ENCODE measurements at places on chromosomes 6 and 20.

- no peak for DNase-seq
Observed at GRCh38 chr6:157723376-157723775, 99.7 kb upstream of the SNX9 start.

DNA sequence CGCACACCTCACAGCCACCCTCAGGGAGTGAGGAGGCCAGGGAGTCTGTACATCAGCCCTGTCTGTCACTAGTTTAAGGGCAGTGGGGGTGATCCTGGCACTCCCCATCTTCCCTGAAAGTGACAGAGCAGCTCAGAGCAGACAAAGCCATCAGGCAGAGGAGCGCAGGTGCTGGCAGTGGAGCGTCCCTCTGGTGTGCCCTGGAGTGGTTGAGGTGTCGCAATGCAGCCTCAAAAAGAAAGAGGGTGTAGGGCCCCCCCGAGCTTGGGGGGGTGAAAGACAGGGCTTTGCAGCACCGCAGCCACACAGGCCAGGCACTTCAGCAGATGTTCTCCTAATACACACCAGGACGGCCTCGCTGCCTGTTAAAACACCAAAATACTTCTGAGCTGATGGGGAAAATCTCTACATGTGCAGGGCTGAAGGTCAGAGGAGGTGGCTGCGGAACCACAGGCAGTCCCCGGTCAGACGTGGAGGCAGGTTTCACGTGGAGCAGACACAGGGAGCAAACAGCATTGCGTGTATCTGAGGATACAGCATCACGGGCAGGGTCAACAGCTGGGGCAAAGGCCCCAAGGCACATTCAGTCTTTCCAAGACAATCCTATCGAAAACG, 69.5 kb downstream of the PREX1 start:
- no peak for DNase-seq

GRCh38 chr20:1298888-1299511, 29.9 kb downstream of the SDCBP2 start:
- no peak for DNase-seq

GRCh38 chr6:35731736-35732532, 4.9 kb upstream of the ARMC12 start:
- peak; percentile 67 for DNase-seq

- no peak for DNase-seq
Observed at GRCh38 chr6:78850621-78851020, 16.7 kb upstream of the IRAK1BP1 start.

DNA sequence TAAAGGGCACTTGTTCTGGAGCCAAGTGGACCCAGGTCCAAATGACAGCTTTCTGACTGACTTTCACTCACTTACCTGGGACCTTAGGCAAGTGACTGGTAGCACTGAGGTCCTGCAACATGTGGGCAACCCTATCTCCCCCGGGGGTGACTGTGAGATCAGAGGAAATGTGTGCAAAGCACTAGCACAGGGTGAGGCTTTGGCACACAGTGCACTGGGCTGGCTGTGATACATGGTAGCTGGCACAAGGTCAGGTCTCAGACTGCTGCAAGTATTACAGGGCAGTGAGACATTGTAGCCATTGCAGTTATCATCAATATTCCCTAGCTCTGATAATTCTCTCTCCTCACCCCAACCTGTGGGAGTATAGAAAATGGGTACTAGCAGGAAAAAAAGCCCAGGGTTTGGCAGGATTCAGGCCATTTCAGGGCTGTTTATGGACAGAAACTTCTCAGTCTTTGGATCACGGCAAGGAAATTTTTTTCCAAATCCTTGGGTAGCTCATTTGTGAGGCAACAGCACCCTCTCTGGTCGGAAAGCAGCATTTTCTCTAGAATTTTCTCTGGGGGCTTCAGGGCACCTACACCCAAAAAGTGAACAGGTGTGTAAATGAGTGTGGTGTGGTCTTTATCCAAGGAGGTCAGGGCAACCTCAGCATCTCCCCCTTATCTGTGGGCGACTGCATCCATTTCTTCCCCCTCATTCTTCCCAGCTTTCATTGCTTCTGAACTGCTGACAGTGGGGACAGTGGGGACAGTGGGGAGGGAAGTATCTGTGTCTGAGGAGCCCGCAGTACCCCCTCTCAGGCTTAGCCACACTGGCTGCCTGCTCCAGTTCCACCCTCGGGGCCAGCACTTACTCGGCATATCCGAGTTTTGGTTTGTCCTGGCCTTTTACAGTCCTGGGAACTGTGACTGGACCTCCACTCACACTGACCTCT, 148.7 kb upstream of the PHACTR3 start:
- DNase-seq, result no peak

GRCh38 chr6:132832891-132833290, 18.5 kb downstream of the RPS12 start:
- DNase-seq, result no peak
